ENCODE measurements at places on chromosomes 7 and 10.

DNA sequence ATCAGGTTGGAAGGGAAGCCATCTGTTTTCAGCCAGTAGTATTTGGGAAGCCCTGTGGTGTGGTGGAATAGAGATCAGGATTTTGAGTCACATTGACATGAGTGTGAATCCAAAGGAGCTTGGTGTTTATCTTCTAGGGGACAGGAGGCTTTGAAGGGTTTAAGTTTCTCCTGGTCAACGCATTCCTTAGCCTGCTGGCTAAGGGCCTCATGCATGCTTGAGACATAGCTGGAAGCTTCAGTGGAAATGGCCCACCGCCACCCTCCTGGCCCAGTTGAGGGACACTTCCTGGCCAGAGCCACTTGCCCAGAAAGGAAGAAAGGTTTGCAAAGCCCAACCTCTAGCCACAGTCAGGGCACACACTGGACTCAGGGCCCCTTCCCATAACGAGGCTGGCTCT lies 70.9 kb downstream of the CDK1 start:
- DNase-seq, result no peak

GRCh38 chr10:116184512-116184794 lies 88.6 kb downstream of the GFRA1 start:
- DNase-seq, result no peak

- DNase-seq, result no peak
Measured at GRCh38 chr10:99375426-99375825, 46.3 kb downstream of the CNNM1 start.

- DNase-seq, result no peak
Measured at GRCh38 chr7:25664593-25664992, 436.3 kb upstream of the NPVF start.

DNA sequence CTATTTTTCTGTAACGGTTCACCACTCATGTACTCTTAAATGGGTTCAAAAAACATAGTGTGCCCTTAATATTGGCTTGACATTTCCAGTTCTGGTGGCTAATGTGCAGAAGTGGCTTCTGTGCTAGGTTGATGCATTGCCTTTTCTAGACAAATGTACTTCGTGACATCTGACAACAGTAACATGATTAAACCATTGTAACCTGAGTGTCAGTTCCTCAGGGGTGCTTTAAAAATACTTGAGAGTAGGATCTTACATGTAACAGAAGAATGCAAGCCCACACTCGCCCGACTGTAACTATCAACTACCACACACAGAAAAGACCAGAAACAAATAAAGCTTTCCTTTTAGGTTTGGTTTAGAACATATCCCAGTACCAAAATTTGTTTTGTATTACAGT lies 393.4 kb upstream of the NFE2L3 start:
- DNase-seq, result no peak

DNA sequence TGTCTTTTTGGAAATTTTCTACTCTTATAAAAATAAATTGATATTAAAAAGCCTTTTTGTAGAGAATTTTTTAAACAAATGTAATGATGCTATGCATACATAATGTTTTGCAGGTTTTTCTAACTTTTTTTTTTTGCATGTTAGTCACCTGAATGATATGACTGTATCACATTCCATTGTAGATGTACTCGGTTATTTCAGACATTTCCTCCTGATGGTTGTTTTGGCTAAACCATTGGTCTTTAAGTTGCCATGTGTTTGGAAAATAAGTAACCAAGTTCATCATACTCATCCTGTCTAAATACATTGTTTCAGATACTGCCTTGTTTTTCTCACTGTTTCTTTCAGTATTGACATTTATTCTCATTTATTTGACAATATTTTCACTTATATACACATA lies 25.8 kb downstream of the NHLRC2 start:
- DNase-seq, result no peak

DNA sequence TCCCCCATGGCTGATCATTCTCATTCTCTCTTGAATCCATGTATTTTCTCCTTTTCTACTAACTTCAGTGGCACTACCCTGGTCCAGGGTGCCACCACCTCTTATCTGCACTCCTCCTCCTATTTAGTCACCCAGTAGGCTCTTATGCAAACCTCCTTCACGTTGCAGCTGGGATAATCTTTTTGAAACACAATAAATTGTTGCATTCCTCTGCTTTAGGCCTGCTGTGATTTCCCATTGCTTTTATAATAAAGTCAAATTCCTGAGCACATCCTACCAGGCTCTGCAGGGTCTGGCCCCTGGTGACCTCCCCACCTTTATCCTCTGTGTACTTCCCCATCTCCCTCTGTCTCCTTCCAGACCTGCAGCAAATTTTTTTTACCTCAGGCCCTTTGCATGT lies 112.7 kb upstream of the KIAA1217 start:
- no peak for DNase-seq

DNA sequence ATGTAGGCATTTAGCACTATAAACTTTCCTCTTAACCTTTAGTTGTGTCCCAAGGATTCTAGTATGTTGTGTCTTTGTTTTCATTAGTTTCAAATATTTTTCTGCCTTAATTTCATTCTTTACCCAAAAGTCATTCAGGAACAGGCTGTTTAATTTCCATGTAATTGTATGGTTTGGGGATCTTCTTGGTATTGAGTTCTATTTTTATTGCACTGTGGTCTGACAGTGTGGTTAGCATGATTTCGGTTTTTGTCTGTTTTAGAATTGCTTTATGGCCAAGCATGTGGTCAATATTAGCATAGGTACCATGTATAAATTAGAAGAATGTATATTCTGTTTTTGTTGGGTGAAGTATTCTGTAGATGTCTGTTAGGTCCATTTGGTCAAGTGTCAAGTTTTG lies 26.3 kb downstream of the COA1 start:
- no peak for DNase-seq

- no peak for DNase-seq
Measured at GRCh38 chr10:37467246-37467645, 341.8 kb downstream of the ANKRD30A start.

DNA sequence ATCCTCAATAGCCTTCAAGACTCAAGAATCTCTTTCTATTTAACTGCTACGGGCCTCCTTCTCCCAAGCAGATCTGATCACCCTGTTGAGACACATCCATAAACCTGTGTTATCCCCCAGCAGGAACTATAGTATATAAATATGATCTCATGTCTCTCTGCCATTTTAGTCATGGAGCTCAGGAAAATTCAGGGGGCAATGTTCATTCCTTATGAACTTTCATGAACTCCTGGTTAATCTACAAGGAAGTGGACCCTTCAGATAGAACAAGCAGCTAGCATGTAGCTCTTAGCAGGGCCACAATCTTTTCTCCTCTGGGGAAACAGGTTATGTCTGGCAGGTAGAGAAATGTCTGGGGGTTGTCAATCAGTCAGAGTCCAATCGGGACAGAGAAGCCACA lies 8.9 kb downstream of the PRR15 start:
- no peak for DNase-seq

DNA sequence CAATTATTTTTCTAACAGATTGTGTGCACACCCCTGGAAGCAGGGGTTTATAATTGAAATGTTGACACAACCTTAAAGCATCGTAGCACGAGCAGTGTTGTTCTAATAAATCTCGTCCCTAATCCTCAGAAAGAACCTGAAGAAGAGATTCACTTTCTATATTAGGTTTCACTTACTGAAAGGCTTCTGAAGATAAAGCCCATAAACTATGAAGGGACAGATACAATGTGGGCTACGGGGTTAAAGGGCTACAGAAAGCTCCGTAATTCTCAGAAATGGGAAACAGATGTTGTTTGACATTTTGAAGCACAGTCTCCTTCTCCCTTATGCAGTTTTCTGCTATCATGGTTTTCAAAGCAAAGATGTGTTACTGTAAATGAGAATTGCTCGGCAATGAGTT lies 479.6 kb downstream of the GATA3 start:
- DNase-seq, result no peak

DNA sequence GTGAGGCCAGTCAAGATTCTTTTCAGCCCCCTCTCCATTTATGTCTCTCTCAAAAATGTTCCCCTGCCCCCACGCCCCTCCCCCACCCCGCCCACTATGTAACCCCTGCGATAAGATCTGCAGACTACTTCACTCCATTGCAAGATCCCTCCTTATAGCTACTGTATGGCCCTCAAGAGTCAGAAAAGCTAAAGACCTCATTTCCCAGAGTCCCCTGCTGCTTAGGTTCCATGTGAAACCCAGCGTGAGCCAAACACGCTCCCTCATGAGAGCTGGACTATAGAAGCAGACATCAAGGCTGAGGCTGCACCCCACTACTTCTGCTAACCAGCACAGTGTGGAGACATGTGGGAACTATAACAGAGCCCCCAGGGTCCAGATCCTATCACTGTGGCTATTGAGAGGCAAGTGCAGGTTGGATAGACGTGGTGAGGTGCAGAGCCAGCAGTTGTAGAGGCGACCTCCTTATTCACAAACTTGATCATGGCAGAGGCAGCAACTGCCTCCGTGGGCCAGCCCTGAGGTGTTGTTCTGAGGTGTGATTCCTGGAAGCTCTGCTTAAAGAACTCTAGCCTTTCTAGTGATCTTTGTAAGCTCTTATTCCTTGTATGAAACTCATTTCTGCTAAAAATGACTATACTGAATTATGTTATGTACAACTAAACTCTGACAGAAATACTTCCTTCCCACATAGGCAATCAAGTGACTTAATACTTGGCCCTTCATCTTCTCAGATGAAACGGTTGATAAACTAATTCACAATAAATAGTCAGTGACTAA lies 117.0 kb upstream of the ARID5B start:
- no peak for DNase-seq

Data from GM12891 (cell line).